ENCODE measurements at places on chromosomes 11 and 22.

DNA sequence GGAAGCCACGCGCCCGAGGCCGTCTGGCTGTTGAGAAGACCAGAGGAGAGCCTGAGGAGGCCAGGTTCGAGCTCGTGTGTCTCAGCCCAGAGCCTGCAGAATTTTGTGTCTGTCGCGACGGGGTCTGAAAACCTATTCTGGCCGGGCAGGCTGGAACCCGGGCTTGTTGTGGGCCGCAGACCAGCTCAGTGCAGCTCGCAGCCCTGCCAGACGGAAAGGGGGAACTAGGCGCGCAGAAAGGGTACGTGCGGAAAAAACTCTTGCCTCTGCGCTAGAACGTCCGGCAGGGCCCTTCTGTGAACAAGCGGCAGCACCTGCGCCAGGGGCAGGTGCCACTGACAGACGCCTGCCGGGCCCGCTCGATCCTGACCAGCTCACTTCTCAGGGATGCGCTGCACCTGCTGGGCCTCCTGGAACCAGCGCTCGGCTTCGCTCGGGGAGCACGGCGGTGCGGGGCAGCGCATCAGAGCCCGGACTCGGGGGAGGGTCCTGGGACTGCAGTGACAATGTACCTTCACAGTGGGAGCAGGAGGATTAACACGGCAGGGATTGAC, 409.3 kb downstream of the BRD1 start:
- DNase-seq = no peak

GRCh38 chr11:70546191-70546940, 148.0 kb downstream of the CTTN start:
- no peak for DNase-seq

DNA sequence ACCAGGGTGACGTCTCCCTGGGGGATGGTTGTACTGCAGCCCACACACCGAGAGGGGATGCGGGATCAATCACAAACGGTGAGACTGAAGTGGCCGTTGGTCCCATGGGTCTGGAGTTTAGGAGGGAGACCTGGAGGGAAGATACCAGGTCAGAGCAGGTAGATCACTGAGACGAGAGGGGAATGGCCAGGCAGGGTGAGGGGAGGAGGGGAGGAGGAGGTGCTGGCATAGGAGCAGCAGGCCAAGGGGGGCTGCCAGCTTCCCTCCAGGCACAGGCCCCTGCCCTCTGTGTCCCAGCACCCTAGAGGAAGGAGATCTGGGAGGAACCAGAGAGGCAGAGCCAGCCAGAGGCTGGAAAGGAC, 7.0 kb downstream of the MAPK8IP2 start:
- DNase-seq = no peak

DNA sequence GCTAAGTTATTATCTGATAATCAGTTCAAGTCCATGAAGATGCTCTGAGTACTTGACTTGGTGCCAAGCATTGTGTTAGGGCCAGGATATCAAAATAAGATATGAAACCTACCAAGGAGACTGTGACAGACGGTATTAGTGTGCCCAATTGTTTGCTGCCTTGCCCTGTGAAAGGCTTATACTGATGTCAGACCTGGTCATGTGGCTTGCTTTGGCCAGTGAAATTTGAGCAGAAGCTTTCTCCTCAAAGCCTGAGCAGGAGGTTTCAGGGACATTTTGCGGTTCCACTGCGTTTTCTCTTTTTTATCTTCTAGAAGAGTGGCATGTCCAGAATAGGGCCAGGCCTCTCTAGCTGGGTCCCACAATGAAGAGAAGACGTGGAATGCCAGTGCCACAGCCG, 15.8 kb upstream of the PKNOX2 start:
- no peak for DNase-seq

GRCh38 chr22:19559324-19559811, 35.2 kb upstream of the CLDN5 start:
- DNase-seq = no peak

DNA sequence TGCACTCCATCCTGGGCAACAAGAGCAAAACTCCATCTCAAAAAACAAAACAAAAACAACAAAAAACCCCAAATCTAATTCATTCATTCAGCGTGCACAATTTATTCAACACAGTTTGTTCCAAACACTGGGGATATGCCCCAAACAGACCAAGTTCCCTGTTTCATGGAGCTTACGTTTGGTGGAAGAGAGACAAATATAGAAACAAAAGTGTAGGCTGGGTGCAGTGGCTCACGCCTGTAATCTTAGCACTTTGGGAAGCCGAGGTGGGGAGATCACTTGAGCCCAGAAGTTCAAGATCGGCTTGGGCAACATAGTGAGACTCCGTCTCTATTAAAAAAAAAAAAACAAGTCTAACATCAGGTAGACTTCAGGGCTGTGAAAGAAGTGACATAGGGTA, 52.4 kb downstream of the PTPRJ start:
- DNase-seq = no peak

DNA sequence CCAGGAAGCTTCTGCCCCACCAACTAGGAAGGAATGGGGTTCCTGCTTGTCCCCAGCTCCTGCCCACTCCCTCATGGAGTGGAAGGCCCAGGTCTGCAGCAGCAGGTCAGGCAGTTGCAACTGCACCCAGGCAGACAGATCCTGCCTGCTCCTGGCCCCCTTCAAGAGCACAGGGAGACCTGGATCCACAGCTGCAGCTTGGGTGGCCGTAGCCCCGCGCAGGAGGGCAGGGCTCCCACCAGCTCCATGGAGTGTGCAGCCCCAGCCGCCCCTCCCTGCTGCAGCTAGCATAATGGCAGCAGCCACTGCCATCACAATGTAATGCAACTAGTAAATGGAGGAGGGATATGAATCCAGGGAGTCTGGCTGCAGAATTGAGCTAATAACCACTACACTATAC, 187.5 kb upstream of the PLET1 start:
- no peak for DNase-seq

Data from fibroblast of pulmonary artery (primary cell).